Aorta (tissue), 5 donors: ENCODE measurements at places on chromosomes 5 and 9. TPM values are rescaled to one million over a fixed set of nuclear protein-coding genes. Genes with fewer than 3 reads are reported as not detected.

DNA sequence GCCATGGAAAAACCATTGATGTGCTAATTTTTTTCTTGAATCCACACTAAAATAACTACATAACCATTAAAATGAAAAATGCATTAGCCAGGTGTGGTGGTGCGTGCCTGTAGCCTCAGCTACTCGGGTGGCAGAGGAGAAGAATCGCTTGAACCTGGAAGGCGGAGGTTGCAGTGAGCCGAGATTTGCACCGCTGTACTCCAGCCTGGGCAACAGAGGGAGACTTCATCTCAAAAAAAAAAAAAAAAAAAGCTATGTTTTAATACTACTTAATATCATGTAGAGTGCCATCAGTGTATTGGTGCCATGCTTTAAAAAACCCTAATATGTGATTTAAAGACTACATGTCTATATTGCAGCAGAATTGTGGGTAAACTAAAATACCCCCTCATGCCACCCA is 58.9 kb downstream of the NDFIP1 start:
- DNase-seq = no peak
- no peaks in the 10 kb centered on the region for H3K4me1 ChIP-seq
- H3K27ac ChIP-seq = no peak overlapping the region
- H3K4me3 ChIP-seq = no peak overlapping the region
- no peaks in the 10 kb centered on the region for H3K27me3 ChIP-seq

DNA sequence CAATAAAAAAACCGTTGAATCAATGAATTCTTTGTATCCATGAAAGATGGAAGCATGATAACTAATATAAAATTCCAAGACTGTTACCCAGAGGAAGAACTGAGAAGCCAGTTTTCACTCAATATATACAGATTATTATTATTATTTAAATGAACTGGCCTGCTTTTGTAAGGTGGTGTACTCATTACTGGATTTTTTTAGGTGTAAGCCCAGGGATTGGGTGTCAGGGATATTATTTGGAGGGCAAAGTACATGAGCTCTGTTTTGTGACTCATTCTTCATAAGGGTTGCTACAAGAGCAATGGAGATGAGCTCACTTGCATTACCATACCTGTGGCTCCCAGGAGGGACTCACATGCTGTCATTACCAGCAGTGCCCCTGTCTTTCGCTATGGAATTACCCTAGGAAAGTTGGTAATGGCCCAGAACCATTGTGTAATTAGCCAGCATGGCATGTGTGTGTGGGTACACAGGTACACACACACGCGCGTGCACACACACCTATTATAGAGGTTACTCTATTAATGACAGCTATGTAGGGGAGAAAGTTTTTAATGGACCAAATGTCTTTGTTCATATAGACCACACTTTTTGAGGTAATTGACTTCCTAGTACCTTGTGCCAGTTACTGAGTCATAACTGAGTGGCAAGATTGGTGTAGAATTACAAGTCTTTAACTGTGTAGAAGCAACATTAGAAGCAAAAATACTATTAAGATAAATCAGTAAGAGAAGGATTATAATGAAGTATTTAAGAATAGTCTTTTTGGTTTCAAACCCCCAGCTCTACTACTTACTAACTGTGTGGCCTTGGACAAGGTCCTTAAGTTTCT is 143.4 kb downstream of the GDNF start:
- no peaks in the 10 kb centered on the region for H3K36me3 ChIP-seq
- no peak overlapping the region for H3K27ac ChIP-seq
- H3K27me3 ChIP-seq = no peaks in the 10 kb centered on the region

ATG10 gene
- 10.3 TPM for total RNA-seq

DNA sequence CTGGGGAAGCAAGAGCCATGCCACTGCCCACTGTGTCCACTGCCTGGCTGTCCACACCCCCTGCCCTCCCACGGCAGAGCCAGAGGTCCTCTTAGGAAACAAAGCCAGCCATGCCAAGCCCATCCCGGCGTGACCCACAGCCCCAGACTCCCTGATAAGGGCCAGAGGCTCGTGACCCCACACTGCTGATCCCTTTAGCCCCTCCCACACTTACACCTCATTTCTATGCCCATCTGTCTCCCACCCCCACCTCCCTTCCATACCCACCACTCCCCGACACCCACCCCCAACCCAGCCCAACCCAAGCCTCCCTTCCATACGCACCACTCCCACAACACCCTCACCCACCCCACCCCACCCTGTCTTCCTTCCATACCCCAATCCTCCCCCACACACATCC is 17.3 kb downstream of the PTGES start:
- no peak overlapping the region for H3K4me3 ChIP-seq
- H3K27me3 ChIP-seq = no peaks in the 10 kb centered on the region
